Cerebellum (tissue), 4 donors: ENCODE measurements at places on chromosomes 4 and X.

GRCh38 chr4:184369871-184370270 lies 104.5 kb downstream of the IRF2 start:
- no peak for DNase-seq

DNA sequence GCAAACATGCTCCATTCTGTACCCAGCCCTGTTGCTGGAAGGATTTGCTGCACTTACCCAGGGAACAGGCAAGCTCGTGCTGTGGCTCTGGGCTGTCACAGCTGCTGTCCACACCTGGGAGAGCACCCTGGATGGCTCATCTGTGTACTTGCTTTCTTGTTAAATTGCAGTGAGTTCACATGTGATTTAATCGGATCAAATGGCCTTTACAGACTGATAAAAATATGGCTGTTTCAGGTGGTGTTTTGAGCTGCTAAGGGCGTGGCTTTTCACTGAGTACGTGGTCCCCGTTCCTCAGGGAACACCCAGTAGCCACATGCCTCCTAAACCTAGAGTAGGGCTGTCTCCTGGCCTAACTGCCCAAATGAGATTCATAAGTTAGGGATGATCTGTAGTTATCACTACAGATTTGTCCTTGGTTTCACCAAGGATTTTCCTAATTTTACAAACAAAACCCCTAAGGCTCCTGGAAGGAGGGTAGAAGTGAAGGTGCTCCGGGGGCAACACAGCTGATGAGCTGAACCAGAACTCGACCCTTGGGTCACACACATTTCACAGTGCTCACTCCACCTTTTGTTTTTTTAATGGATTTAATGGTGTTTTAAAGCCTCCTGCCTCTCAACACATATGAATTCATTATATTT lies 13.7 kb downstream of the KLKB1 start:
- no peak for DNase-seq

- DNase-seq = no peak
Observed at GRCh38 chr4:29390921-29391320, 1329.2 kb upstream of the PCDH7 start.

DNA sequence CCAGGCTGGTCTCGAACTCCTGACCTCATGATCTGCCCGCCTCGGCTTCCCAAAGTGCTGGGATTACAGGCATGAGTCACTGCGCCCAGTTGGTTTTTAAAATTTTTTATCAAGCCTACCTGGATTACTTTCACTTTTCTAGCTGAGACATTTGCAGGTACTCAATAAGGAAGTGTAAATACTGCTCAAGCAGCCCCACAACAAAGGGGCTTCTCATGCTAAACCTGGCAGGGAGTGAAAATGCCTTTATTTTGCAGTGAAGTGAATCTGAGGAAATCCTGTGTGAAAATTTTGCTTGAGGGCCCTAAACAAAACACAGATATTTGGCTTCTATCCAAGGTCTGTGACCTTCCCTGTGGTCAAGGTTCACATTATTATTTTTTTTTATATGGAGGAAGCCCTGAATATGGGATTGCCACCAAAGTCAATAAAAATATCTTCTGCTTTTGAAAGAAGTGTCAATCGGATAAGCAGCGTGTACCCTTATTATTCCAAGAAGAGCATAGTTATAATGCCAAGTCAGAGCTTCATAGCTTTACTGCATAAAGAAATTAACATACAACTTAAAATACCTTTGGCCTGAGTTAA lies 481.0 kb downstream of the SH2D1A start:
- DNase-seq = no peak

DNA sequence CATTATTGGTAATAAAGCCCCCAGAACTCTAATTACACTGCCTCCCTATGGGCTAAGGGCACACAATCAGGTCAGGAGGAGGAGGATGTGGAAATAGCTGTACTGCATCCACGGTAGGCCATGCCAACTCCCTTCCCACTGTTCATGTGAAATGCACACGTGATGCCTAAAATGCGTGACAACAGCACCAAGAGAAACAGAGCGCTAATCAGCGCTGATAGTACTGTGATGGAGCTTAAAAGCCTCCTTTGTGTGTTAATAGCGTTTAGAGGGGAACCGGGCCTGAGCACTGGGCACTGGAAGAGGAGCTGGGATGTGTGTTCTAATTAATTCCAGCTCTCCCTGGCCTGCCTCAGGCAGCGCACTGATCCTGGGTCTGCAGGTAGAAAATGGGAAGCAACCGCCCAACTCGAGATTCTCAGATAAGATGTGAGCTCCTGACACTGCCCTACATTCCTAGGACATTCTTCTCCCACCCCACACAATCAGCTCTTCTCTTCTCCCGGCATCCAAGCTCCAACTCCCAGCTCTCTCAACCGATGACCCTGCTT lies 12.9 kb downstream of the DCTD start:
- DNase-seq = no peak

- no peak for DNase-seq
Observed at GRCh38 chrX:71438750-71439149, 72.6 kb downstream of the TAF1 start.

GRCh38 chr4:171025776-171026175 lies 787.4 kb upstream of the GALNTL6 start:
- DNase-seq = no peak

DNA sequence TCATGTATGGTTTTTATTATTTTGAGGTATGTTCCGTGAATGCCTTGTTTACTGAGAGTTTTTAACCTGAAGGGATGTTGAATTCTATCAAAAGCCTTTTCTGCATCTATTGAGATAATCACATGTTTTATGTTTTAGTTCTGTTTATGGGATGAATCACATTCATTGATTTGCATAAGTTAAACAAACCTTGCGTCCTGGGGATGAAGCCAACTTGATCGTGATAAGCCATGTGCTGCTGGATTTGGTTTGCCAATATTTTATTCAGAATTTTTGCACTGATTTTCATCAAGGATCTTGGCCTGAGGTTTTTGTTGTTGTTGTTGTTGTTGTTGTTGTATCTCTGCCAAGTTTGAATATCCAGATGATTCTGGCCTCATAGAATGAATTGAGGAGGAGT lies 43.8 kb downstream of the CDX4 start:
- DNase-seq = no peak

- no peak for DNase-seq
Observed at GRCh38 chrX:136936183-136936549, 55.6 kb upstream of the RBMX start.

DNA sequence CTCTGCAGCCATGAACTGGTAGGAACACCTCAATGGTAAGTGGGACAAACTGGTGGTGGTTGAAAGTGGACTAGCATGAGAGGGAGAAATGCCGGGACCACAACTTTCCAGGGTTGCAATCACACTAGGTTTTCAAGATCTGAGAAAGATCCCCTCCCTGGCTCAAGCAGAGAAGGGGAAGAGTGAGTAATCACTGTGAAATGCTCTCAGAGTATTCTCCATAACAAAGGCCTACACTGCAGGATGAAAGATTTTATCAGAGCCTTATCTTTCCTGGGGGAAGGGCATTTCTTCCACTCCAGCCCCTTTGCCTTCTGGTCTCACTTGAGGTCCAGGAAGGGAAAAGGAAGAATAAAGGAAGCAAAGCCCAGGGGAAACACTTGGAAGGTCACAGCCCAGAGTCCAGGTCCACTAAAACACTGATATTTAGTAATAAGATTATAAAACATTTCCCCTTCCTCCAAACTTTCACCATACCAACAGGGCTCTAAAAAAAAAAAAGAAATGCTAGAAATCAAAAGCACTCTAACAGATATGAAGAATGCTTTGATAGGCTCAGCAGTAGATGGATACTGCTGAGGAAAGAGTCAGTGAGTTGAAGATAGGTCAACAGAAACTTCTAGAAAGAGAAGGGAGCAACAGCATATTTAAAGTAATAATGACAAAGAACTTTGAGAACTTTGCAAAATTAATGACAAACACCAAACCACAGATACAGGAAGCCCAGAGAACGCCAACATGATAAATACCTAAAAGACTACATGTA lies 95.9 kb downstream of the WDFY3 start:
- DNase-seq = no peak

DNA sequence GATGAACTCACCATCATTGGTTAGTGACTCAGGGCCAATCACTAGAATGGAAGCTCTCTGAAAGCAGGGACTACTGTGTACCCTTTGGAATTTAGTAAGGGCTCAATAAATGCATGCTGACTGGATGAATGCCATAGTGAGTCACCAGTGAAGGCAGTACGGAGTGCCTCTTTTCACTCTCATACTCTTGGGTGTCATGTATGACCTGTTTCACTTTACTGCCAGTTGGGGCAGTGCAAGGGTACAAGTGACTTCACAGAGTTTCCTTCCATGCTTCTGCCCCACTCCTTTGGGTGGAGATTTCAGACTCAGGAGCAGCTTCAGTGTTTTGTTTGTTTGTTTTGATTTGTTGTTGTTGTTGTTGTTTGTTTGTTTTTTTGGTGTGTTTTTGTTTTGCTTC lies 57.7 kb downstream of the SOX3 start:
- DNase-seq = no peak

GRCh38 chr4:176271749-176272148 lies 2.7 kb upstream of the ASB5 start:
- DNase-seq = no peak

- DNase-seq = no peak
Observed at GRCh38 chr4:133058701-133059100, 90.4 kb upstream of the PCDH10 start.

GRCh38 chr4:15729910-15730533 lies 27.2 kb downstream of the BST1 start:
- DNase-seq = peak; percentile 45

DNA sequence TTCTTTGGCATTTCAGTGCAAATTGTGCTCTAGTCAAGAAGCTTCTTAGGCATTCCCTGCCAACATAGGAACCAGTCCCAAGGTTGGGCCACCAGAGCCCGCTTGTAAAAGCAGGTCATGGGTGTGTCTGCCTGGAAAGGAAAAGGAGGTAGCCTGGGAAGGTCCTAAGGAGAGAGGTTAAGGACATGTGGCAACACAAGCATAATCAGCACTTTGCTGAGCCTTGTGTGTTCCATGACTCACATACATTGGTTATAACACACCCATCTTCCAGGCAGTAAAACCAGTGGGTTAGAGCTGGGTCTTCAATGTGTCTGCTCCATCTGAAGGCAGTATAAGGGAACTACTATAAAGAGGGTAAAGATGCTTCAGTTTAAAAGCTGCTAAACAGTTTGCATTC lies 165.0 kb downstream of the FHIP1A start:
- DNase-seq = no peak

DNA sequence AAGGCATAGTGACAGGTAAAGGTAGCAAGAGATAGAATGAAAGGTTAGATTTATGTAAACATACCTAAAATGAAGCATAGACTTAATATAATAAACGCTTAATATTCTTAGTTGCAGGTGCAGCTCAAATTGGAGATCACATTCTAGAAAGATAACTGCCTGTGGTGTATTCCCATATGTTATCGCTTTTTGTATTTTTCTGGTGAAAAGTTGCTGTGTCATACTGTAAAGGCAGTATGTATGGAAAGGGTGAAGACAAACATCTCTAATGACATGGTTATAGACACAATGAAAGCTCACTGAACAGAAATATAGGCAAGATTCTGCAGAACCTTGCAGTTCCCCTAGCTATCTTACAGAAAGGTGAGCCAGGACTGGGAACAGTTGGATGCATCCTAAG lies 240.3 kb downstream of the DCLK2 start:
- no peak for DNase-seq

DNA sequence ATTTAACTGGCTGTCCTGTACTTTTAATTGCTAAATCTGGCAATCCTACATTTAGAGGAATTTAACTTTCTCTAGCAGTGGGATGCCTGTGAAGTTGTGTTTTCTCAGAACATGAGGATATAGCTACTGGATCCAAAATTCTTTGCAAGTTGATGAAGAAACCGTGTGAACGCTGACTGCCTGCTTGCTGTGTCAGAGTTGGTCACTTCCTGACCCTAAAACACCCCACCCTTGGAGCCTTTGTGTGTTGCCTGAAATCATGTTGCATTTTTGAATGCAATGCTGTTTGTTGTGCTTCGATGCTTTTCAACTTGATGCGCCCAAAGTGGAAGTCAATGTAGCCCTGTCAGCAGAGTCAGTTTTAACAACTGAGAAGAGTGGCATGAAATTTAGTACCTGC lies 211.2 kb downstream of the ANK2 start:
- DNase-seq = no peak

- DNase-seq = no peak
Observed at GRCh38 chrX:153989973-153990655, 17.6 kb downstream of the TMEM187 start.

GRCh38 chr4:94412019-94412657 lies 39.6 kb upstream of the PDLIM5 start:
- DNase-seq = no peak

- no peak for DNase-seq
Observed at GRCh38 chrX:86237482-86237881, 89.2 kb downstream of the DACH2 start.

- DNase-seq = no peak
Observed at GRCh38 chrX:21766101-21766500, 8.2 kb upstream of the SMPX start.

DNA sequence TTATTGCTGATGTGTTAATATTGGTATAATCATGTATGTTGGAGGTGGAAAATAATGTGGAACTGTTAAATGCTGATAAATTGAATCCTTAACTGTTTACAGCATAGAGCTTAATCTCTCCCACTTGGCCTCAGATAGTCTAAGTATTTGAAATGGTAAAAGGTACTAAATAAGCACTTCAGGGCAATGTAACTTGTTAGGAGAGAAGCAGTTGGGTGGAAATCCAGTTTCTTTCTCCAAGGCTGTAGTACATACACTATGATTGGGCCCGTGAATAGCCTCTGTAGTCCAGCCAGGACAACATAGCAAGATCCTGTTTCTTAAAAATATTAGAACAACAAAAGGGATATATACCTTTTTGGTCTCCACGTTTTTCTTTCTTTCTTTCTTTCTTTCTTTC lies 39.7 kb downstream of the NUDT9 start:
- no peak for DNase-seq

GRCh38 chrX:53580742-53581504 lies 105.6 kb downstream of the HUWE1 start:
- DNase-seq = no peak

DNA sequence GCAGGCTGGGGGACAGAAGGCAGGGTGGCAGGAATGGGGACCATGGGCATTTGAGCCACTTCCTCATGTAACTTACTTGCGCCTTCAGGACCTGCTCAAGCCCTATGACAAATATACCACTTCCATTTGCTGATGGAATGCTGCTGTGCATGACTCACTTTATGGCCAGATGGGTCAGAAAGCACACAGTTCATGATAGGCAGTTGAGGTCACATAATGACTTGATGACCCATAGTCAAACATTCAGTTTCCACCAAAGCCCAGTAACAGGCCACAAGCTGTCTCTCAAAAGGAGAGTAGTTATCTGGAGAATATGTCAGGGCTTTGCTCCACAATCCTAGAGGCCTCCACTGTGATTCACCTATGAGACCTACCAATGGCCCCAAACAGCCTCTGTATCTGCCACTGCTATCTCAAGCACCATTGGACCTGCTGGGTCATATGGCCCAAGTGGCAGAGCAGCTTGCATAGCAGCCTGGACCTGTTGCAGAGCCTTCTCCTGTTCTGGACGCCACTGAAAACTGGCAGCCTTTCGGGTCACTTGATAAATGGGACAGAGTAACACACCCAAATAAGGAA lies 5.3 kb upstream of the PAPSS1 start:
- no peak for DNase-seq

- no peak for DNase-seq
Observed at GRCh38 chr4:66045913-66046312, 375.6 kb upstream of the EPHA5 start.
